ENCODE measurements at places on chromosomes 12 and 14. TPM values are rescaled to one million over a fixed set of nuclear protein-coding genes. Genes with fewer than 3 reads are reported as not detected.

SPTB gene
- total RNA-seq = 312 TPM

KLRG1 gene
- 3.7 TPM for total RNA-seq

ACOT2 gene
- 38.6 TPM for total RNA-seq

COCH gene
- 3.1 TPM for total RNA-seq

AMHR2 gene
- not detected for total RNA-seq

VDR gene
- total RNA-seq = 0.52 TPM

CLEC6A gene
- under 0.01 TPM for total RNA-seq

CLEC4D gene
- under 0.01 TPM for total RNA-seq

HSPB8 gene
- total RNA-seq = 94.5 TPM

DAO gene
- total RNA-seq = not detected

KRT6A gene
- total RNA-seq = 1.6 TPM

PRH1 gene
- total RNA-seq = 31.8 TPM
